ENCODE measurements at places on chromosomes 2 and 18.
A peak's percentile ranks its signal among the peaks of the same experiment; 100 is the strongest.

DNA sequence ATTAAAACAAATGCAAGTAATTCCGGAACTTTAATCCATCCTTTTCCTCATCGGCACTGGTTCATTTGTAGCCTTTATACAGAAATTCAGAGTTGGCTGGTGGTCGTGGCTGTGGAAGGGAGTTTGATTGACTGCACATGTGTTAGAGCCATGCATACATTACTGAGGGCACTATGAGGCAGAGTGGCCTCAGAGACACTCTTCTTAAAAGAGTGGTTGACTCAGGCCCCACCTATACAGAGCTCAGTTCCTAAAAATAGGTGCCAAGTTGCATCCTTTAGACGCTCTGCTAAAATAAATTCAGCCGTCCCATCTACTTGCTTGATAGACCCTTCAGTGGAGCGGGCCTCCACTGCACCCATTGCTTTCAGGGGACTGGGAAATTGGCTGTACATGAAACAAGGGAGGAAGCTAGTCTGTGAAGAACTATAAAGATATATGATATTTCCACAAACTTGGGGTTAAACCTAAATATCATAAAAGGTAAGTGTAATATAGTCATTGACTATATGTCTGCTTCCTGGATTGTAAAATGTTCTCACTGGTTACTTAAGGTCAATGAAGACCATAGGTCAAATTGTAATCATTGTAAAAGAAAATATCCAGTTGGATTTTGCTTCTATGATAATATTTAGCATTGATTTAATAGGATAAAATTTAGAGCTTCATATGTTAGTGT is 298.9 kb downstream of the XIRP2 start:
- DNase-seq: no peak

DNA sequence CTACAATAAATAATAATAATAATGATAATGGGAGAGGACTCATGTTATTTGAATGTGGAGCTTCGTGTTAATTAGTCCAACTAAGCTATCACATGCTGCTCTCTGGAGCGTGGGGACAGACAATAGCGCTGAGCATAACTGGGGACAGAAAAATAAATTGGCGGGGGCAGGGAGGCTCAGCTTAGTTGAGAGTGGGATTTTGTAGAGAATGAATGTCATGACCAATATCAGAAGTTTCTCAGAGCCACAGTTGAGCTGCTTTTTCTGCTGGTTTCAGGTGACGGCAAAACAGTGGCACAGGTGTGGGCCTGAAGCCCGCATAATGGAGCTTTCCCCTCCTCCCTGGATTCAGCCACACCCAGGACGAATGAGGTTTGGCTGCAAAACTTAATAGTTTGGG is 111.1 kb upstream of the CAB39 start:
- DNase-seq: peak; percentile 24

DNA sequence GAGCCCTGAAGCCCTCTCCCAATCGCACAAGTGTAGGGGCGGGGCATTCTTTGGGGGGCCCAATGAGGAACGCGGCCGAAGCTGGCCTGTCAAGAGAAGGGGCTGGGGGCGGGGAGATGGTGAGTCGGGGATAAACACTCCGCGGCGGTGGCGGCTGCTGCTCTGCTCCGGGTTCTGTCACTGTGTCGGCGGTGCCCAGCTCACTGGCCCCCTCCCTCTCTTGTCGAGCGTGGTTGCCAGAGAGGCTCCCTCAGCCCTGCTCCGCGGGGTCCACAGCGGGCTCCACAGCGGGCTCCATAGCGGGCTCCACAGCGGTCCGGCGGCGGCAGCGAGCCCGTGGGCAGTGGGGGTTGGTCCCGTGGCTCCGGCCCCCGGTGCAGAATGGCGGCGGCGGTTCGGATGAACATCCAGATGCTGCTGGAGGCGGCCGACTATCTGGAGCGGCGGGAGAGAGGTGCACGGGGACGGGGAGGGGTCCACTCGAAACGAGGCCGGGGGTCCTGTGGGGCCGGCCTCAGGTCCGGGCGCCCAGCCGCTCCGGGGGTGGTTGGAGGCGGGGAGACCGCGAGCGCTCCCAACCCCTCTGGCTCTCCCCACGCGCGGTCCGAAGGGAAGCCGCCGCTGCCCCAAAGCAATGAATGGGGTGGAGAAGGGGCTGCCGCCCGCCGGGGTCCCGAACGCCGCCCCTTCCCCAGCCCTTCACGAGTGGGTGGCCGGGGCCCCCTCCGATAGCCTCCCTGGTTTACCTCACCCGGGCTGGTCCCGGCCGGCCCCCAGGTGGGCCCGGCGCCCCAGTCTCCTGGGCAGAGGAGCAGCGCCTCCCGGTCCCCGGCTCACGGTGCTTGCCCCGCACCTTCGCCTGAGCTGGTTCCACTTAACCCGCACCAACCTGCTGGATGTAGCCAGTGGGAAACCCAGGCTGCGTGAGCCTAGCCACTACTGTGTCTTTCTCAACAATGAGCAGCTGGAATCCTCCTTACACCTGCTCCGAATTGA is at the start of gene MXD1:
Gene MXD1 (plus strand): TSS at position 160 of the 996 bp plus-strand sequence. CDS start 222 bp downstream, at position 382.
- DNase-seq: peak; percentile 32

DNA sequence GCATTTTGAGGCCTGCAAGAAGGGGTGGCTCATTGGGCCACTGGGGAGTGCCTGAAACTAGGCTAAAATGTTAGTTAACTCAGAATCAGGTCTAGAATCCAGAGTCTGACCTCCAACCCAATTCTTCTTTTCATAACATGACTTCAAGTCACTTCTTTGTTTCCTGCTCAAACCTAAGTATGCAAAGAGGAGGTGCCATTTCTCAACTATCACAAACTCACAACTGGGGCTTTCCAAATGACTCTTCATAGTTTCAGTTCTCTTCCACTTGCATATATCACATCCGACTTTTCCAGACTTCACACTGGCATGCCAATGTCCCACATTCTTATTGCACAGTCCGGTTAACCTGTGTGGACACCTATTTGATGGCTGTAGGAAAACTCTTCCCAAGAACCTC is 211.6 kb downstream of the TCF4 start:
- DNase-seq: peak; percentile 3

DNA sequence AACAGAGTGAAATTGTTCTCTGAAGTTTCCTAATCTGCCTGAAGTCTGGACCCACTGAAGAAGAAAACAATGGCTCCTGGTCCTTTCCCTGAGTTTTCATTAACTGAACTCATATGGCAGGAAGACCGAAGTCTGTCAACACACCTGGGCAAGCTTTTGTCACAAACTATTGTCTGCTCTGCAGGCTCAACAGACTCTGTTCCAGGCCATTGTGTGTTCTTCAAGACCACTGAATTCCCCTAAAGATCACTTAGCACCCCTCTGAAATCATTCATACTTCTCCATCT is 6.6 kb upstream of the TMEM37 start:
- DNase-seq: no peak

DNA sequence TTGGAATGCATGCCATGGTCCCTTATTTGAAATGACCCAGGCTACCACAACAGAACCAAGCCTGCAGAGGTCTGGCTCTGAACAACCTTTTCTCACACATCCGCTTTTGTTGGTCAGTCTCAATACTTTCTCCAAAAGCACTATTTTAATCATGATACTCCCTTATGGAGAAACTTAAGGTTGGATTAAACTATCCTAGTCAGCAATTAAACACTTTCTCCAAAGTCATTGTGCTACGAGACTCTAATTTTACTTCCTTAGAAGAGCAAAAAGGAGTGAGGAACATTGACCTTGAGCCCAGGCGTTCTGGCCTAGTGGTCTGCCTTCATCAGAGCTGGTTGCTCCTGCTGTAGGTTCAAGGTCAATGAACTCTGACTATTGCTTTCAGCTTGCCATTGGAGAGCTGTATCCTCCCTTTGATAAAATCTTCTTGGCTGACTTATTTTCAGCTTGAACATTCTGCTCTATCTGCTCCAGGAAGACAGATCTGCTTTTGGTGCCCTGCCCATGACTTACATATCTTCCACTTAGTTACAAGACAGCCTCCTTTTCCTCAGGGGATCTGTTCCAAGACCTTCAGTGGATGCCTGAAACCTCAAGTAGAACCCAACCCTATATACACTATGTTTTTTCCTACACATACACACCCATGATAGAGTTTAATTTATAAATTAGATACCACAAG is 91.2 kb downstream of the NCKAP5 start:
- DNase-seq: no peak

DNA sequence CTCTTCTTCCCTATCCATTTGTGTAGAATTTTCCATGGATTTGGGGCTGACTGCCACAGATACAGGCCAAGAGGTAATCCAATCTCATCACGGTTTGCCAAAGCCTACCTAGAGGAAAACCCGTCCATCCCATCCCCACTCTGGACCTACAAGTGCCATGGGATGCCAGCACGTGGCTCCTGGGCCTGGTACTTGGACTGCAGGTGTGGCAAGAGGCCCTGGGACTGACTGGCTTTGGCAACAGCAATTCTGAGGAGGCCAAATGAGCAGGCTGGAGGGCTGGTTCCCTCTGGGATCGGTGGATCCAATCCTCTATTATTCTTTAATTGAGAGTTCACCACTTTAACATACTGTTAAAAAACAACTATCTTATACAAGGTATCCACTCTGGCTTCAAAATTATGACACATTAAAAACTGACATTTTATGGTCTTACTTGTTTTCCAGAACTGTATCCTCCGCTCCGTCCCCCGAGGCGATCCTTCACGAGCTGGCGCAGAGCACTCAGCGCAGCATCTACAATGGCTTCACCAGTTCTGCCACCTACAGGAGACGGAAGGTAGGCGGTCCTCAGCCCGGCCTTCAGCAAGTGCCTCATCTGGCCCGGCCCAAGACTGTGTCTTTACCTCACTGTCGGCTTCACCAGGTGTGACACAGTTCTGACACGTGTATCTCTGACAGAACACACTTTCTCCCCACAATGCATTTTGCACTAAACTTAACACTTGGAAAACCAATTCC is 19.8 kb downstream of the PDIA6 start:
- no peak for DNase-seq

GRCh38 chr2:63614983-63615945 is 26.5 kb downstream of the MDH1 start:
- no peak for DNase-seq

DNA sequence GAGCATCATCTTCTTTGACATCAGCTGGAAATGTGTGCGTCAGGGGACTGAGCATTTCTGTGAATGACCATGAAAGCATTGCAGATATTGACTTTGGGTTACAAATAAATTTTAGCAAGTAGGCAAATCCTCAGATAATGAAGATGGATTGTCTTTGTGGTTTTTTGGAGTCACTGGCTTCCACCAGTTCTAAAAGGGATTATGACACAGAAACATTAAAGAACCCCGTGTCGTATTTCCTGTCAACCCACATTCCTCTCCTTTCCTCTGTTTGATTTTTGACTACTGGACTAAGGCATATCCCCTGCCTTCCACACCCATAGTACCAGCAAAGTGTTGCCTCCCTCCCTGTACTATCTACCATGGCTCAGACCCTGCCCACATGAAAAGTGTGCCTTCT is 268.1 kb downstream of the MYO3B start:
- DNase-seq: no peak

Measured in germinal center (tissue), 1 donor.